ENCODE measurements at places on chromosomes 3 and 15. TPM values are rescaled to one million over a fixed set of nuclear protein-coding genes. Genes with fewer than 3 reads are reported as not detected.

DNA sequence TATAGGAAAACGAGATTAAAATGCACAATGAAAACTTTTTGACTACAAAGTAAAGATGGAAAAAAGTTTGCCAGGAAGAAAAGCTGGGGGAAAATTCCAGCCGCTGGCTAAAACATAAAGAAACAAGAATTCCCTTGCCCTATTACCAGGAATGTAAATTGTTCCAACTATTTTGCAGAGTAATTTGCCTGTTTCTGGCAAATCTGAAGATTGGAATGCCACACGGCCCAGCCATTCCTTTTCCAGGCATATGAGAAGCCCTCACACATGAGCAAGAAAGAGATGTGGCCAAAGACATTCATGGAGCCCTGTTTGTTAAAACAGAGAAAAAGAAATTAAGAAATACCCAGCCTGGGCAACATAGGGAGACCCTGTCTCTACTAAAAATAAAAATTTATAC lies 8.4 kb upstream of the GATA2 start:
- no peak for DNase-seq

- peak; percentile 77 for DNase-seq
These were observed 6.8 kb downstream of the ANXA2 start for GRCh38 chr15:60390871-60391501.

- peak; percentile 74 for DNase-seq
These were observed 25.6 kb downstream of the HACD2 start for GRCh38 chr3:123559040-123559861.

Gene HMCES
- 34.3 TPM for total RNA-seq

Gene ZCWPW2
- total RNA-seq, result not detected

DNA sequence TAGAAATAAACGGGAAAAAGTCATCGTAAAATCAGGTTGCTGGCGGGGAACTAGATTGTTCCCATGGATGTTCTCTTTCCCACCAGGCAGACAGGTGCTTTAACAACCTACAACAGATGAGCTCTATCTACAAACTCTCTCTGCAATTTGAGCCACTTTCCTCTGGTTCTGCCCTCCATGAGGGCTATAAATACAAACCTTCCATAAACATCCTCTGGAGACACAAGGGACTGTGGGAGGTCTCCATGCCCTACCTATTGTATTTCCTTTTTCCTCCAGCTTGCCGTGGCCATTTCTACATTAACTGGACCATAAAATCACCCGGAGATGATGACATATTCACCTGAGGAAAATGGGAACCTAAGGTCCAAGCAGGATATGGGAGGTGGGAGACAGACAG lies 151.1 kb downstream of the GABRB3 start:
- DNase-seq, result no peak

GRCh38 chr15:35545824-35546510 lies at the start of gene DPH6:
Gene DPH6, minus strand, starts transcription at chr15:35546165. Its CDS starts 24 bp downstream, at chr15:35546141.
- peak; percentile 76 for DNase-seq

Gene SLC28A2
- total RNA-seq, result not detected

- DNase-seq, result no peak
These were observed 244.5 kb downstream of the CACNA2D3 start for GRCh38 chr3:54366839-54367238.

Gene VEPH1
- 11.5 TPM for total RNA-seq

Gene CTDSPL
- 11.7 TPM for total RNA-seq

GRCh38 chr3:182342252-182342651 lies 451.1 kb upstream of the ATP11B start:
- DNase-seq, result no peak

DNA sequence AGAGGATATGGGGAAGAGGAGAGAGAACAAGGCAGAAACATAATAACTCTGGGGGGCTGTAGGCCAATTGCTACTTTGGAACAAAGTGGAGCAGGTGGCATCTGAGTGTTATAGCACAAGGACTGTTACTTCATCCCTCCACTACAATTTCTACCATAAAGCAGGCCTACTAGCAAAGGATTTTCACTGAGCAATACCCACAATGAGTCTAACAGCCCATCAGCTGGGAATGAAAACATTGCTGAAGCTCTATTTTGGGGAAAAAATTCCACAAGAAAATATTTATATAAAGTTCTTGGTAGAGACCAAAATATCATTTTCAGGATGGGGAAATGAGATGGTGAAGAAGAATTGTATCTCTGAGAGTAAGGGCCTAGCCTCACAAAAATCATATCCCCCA lies 3.6 kb upstream of the SHC4 start:
- no peak for DNase-seq

Gene CCDC174
- 16.1 TPM for total RNA-seq

- no peak for DNase-seq
These were observed 337.3 kb upstream of the TBC1D5 start for GRCh38 chr3:18079739-18080138.

- no peak for DNase-seq
These were observed 9.3 kb downstream of the PGPEP1L start for GRCh38 chr15:98998279-98998678.

Gene LSAMP
- total RNA-seq, result not detected

Gene C3orf85
- total RNA-seq, result not detected

Gene AZI2
- 36.3 TPM for total RNA-seq

Gene AMOTL2
- 96.0 TPM for total RNA-seq

GRCh38 chr3:108410531-108410984 lies 99.8 kb downstream of the MYH15 start:
- no peak for DNase-seq

DNA sequence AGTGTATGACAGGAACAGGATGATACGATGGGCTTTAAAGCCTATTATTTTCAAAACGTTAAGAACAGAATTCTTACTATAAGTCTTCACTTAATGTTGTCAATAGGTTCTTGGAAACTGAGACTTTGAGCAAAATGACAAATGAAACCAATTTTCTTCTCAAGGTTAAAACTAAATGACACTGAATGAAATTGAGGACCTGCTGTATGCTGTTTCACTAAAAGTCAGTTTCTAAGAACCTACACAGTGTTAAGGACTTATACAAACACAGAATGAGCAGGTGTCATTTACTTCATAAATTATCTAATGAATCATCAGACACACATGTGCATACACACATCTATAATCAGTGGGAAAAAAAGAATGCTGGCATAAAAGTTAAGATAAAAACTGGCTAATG lies 106.9 kb downstream of the RFTN1 start:
- DNase-seq, result no peak

Gene RETNLB
- not detected for total RNA-seq

- DNase-seq, result no peak
These were observed 893.0 kb downstream of the DIPK2A start for GRCh38 chr3:144864646-144865045.

DNA sequence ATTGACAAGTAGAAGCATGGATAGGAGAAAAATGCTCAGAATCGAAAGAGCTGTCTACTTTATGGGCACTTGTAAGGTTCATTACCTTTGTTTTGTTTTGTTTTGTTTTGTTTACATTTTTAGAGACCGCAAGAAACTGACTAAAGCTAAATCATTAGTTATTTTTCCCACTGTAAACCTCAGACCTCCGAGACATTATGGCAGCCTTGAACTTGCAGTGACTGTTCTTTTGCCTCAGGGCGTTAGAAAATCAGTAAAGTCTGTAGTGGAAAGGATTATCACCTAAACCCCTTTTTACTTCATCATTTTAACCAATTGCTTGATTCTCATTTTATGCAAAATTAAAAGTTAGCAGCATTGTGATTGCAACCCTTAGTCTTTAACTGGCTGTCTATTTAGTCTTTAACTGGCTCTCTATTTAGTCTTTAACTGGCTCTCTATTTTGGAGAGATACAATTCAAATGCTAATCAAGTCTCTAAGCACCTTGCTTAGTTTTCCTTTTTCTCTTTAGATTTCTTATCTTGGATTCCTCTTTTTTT lies 383.3 kb upstream of the ROBO2 start:
- no peak for DNase-seq

Gene SYNPR
- not detected for total RNA-seq

Gene FBXO40
- total RNA-seq, result not detected
